SK-N-DZ (cell line): ENCODE measurements at places on chromosomes 1 and 21.

- no peak for DNase-seq
Observed at GRCh38 chr1:201356701-201357100, 20.8 kb downstream of the TNNT2 start.

DNA sequence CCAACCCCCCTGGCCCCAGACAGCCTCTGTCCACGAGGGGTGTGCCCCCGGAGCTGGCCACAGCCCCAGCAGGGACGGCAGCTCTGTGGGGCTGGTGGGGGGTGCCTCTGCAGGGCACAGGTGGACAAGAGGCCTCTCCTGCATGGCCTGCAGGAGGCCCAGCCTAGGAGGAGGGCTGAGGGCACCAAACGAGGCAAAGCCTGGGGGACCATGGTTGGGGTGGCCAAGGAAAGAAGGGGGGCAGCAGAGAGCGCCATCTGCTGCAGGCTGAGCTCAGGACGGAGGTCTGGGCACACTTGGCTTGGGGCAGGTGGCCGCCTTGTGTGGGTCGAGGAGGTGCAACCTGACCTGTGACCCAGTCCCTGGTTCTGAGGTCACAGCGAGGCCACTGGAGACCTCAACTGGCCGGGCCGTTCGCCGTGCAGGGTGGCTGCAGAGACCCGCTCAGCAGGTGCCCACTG is 27.3 kb downstream of the RRP1 start:
- DNase-seq, result no peak

- no peak for DNase-seq
Observed at GRCh38 chr1:11333631-11334030, 60.6 kb downstream of the UBIAD1 start.

DNA sequence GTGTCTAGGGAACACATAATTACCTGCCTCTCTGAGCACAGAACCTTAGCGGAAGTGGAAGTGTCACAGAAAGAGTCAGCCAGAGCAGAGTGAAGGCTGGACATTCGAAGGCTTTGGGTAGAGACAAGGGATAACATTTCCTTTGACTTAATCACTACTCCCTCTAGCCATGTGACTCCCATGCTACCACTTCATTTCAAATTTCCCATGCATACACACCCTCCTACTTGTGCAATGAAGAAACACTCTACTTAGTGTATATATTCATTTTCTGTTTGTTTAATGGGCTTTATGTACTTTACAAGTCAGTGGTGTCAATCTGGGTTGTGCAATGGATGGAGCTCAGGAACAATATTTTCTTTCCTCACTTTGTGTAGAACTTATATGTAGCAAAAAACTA is 6.9 kb downstream of the ANKRD35 start:
- DNase-seq, result no peak

- no peak for DNase-seq
Observed at GRCh38 chr1:5810553-5811270, 181.5 kb downstream of the NPHP4 start.

GRCh38 chr1:221743416-221744208 is 1.7 kb upstream of the DUSP10 start:
- DNase-seq, result no peak
